DMS53 (cell line): ENCODE measurements at places on chromosomes 7 and 10.
A peak's percentile ranks its signal among the peaks of the same experiment; 100 is the strongest.

GRCh38 chr10:51169111-51169510 is 94.8 kb downstream of the PRKG1 start:
- no peak for DNase-seq

DNA sequence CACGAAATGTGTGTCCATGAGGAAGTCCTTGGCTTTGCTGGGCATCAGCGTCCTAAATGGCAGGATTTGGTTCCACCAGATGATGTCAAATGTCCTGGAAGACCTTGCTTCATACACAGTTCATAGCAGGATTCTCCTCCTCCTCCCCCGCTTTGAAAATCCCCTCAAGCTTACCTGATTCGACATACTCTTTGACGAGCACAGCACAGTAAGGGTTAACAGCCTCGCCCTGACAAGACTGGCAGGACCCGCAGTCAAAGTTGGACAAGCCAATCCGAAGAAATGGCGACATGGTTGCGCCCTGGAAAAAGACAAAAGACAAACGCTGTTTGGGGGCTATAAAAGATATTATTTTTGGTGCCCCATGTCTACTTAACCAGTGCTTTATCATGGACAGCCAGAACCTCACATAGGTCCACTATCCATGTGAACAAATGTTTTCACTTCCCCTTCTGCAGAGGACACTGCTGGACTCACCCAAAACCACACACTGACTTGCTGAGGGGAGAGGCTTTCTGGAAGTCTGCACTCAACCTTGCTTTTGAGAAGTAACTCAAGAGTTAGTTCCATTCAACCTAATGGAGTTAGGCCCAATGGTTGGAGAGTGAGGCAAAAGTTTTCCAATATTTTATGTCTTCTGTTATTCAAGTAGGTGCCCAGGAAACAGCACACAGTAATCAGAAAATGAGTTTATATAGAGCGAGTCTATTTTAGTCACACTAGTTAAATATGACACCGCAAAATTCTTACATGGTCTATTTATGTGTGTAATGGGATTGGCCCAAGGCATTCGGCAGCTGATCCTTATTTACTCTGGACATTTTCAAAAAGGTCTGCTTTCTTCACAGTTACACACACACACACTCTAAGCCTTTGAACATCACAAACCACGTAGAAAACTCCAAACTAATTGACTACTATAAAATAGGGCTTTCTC is 65.0 kb downstream of the PRKCQ start:
- no peak for DNase-seq

- DNase-seq: no peak
Observed at GRCh38 chr10:119701861-119702260, 24.0 kb upstream of the INPP5F start.

DNA sequence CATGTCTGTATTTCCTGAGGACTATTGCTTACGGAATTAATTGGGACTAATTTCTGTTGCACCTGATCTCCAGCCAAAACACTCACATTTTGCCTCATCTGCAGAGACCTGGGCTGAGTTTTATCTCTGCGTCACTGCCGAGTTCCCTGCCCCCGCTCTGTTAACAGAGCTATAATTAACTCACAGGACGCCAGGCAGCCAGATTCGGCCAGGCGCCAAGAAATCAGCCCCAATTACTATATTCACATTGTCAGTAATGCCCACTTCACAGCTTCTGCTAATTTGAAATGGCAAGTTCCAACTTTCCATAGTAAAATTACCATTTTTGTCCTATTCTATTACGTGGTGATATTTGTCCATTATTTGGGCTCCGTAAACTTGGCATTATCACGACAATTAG is 130.5 kb downstream of the CUX1 start:
- no peak for DNase-seq

GRCh38 chr7:16083931-16084330 is 337.4 kb downstream of the CRPPA start:
- DNase-seq: no peak

- DNase-seq: no peak
Observed at GRCh38 chr7:30562498-30562897, 32.2 kb upstream of the GARS1 start.

- no peak for DNase-seq
Observed at GRCh38 chr10:122012731-122013130, 23.8 kb downstream of the TACC2 start.

DNA sequence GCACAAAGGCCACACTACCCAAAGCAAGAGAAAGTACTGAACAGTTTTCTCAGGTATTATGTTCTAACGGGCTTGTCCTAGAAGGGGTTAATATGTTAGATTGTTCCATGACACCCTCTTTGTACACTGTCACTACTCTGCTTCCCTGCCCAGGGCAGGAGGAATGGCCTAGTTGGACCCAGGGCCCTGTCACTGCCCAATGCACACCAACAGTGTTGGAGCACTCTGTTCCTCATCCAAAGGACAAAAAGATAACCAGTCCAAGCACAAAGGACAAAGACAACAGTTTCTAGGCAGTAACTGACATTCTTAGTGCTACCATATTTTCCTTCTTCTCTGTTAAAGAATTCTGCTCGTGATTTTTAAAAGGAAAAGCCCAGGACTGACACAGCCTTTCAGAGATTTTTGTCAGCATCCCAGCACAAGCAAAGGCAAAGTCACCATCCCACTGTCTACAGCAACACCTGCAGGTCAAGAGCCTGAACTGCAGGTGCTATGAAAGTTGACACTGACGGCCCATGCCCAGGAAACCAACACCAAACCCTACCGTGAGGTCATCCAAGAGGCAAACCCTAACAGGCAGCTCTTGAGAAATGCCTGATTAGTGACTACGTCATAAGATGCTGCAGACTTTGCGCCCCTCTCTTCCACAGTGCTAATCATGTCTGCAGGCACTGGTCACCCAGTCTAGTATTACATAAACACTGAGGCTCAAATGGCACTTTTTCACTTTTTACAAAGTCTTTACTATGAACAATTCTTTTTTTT is 13.2 kb downstream of the NUDCD3 start:
- DNase-seq: peak; percentile 94

GRCh38 chr7:1812509-1813393 is 142.7 kb downstream of the ELFN1 start:
- DNase-seq: peak; percentile 45

- no peak for DNase-seq
Observed at GRCh38 chr7:135770139-135770710, 21.6 kb upstream of the FAM180A start.

DNA sequence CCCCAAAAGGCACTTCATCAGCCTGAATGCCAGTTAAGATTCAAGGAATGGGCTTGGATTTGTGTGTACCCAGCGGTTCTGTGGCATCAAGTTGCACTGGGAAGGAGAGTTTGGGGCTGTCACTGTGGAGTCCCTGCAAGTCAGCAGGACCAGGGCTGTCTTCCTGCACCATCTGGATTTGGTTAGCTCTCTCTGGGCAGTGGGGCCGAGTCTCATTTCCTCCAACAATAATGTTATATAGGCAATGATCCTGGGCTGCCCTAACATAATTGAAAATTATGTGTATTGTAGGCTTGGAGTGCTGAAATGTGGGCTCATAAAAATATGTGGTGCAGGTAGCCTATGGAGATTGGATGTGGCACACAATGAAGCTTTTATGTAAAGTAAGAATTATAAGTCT is 87.2 kb downstream of the TCF7L2 start:
- no peak for DNase-seq

DNA sequence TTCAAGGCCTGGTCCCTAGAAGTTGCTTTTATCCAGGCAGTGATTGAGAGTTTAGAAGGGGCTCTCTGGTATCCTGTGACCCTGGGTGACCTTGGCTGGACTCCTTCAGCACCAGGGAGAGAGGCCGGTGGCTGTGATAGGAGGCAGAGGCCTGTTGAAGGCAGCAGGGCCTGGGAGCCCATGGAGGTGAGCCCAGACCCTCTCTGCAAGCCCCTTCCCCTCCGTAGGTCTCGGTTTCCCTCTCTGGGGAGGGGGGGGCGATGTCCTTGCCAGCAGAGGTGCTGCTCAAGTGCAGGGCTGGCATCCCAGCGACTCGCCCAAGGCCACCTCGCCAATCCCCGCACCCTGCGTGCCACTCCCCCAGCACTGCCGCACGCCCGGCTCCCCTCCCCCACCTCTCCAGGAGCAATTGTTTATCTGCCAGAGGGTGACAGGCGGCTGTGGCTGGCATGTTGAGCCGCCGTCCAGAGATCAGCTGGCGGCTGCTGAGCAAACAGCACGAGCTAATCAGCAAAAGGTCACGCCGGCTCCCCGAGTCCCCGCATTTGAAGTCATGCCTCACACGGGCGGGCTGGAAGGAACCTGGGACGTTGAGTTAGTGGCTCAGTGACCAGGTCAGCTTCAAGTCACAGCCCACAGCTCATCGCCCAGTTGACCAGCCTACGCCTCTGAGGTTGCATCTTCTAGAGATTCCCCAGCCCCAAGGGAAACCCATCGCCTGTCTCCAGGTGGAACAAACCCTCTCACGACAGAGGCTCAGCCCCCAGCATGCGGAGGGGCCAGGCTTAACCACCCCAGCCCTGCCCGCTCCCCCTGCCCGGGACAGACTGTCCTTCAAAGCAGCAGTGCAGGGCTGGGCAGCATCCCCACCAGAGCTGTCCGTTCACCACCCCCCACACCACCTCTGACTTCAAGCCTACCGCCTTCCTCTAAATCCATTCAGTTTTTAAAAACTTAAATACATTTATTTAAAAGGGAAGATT is 43.7 kb downstream of the ELFN1 start:
- peak; percentile 69 for DNase-seq

DNA sequence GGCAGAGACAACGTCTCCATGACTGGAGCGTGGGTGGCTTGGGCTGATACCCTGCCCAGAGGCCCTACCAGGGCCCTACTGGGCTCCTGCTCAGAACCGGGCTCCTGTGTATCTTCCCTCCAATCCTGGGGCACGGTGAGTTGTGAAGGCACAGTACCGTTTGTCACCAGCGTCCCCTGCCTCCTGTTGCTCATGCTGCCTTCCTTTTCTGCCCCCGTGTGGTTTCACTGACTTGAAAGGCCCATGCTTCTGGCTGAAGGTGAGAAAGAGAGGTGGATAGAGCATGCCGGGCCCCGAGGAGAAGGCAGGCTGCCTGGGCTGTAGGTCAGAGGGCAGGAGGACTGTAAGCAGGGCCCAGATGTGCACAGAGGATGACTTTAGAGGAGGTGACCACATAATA is 9.1 kb upstream of the DMBT1 start:
- no peak for DNase-seq

DNA sequence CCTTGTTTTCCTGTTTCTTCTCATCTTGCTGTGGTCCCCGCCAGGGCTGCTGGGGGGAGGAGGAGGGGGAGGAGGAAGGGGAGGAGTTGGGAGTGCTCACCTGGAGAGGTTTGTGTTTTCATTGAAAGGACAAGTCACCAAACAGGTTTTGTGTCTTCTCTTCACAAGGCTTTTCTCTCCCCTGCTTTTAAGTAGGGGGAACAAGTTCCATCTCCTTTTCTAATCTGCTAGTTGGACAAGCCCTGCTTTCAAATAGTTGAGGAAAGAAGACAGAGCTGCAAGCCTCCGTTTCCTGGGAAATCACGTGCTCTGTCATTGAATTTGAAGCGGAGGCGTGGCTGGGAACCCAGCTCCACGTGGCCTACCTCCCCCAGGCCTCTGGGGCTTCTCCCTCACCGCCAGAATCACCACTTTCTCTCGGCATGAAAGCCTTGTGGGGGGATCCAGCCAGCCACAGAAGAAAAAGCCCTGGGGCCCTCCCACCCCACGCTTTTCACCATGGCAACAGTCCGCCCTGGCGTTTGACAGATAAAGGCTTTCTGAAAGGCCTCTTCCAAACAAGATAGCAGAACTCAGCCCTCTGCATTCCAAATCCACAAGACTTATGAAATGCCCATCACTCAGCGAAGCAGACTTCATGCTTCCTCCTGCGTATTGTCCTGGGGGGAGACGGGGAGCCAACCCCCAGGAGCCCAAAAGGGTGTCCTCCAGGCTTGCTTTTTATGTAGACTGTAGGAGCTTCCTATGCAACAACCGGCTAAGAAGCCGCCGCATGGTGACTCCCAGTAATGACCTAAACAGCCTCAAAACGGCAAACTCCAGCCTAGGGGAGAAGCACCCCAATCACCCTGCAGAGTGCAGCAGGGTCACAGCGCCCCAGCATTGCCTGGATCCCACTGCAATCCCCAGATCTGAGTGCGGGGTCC is 51.7 kb downstream of the PROSER2 start:
- DNase-seq: peak; percentile 90

DNA sequence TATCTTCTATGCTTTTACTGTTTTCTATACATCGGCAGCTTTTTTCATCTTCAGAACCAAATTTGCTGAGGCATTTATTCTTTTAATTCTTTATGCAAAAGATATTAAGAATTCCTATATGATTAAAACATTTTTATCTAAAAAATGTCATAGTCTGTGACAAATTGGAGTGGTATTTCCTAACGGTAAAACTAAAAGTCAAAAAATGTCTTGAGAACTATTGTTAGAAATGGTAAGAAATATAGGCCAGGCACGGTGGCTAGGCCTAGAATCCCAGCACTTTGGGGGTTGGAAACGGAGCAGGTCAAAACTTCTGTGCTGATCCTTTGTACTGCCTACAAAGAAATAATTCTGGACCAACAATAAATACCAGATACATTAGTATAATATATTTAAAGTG is 57.7 kb upstream of the PRR15 start:
- DNase-seq: no peak

DNA sequence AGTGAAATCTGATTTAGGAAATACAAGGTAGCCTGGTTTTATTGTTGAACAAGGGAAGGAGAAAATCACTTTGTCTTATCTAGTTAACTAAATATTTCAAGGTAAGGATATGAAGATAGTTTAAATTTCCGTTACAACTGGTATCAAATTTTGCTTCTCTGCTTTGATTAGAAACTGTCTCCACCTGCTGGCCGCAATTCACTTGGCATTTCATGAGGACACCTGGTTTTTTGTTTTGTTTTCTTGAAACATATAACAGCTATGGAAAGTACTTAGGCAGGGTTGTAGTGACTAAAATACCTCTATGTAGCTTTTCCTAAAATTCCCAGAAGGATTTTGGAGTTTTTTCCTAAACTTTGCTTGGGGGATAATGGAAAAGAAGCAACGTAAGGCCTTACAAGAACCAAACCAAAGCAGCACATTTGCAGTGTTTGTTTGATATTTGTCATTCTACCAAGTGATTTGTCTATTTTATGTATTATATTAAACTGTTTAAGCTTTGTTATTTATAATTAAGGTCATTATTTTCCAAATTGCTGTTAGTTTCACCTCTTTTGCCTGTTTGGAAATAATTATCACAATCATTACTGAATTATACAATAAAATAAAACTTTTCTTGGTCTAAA is 73.6 kb downstream of the AHCYL2 start:
- peak; percentile 75 for DNase-seq

DNA sequence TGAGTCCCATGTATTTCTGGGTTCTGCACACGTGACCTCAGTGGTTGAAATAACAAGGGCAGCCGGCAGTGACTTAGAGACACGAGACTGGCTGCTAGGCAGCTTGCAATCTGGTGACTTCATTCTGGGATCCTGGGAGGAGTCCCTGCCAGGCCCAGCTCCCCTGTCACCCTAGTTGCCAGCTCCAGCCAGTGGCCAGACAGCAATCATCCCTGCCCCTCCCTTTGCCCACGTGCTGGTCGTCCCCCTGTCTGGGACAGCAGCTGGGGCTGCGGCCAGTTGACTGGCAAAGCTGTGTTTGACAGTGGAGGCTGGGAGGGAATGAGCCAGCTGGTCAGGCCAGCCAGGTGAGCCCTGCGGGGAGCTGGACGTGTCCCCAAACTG is 30.0 kb downstream of the ADGRA1 start:
- DNase-seq: no peak
